ENCODE measurements at places on chromosomes 7 and 10. TPM values are rescaled to one million over a fixed set of nuclear protein-coding genes. Genes with fewer than 3 reads are reported as not detected.

ZDHHC4 gene
- 60.5 TPM for total RNA-seq

SUN3 gene
- total RNA-seq = not detected

CAMK2B gene
- total RNA-seq = 39.1 TPM

MSRB2 gene
- total RNA-seq = 21.7 TPM

NEBL gene
- 45.6 TPM for total RNA-seq

ABCB4 gene
- 4.6 TPM for total RNA-seq

GCK gene
- total RNA-seq = 5.9 TPM

SUMF2 gene
- 68.6 TPM for total RNA-seq

NME8 gene
- total RNA-seq = not detected

RNF133 gene
- total RNA-seq = 2.6 TPM

HOGA1 gene
- total RNA-seq = 1.6 TPM

TRPV5 gene
- 0.16 TPM for total RNA-seq

OR13A1 gene
- not detected for total RNA-seq

ANKRD61 gene
- not detected for total RNA-seq

GARS1 gene
- total RNA-seq = 74.7 TPM

KCNIP2 gene
- 12.5 TPM for total RNA-seq

FAM25G gene
- not detected for total RNA-seq

PRKCQ gene
- total RNA-seq = 8.7 TPM

LIPN gene
- total RNA-seq = not detected
